ENCODE measurements at places on chromosomes 13 and 19. TPM values are rescaled to one million over a fixed set of nuclear protein-coding genes. Genes with fewer than 3 reads are reported as not detected.
A peak's percentile ranks its signal among the peaks of the same experiment; 100 is the strongest.

Gene SLC5A5
- not detected for total RNA-seq

Gene PRRG2
- total RNA-seq: 0.59 TPM

Gene SELENOV
- not detected for total RNA-seq

GRCh38 chr19:48553676-48554384 is 1.9 kb downstream of the SULT2B1 start:
- no peaks in the 10 kb centered on the region for H3K36me3 ChIP-seq
- no peak for DNase-seq
- H3K4me1 ChIP-seq: no peaks in the 10 kb centered on the region
- peaks cover 34% of the 10 kb centered on the region for H3K27me3 ChIP-seq
- no peak overlapping the region for H3K27ac ChIP-seq

GRCh38 chr19:51365965-51366388 is at the start of gene ETFB:
Gene ETFB (minus strand): TSS chr19:51366388. CDS start chr19:51366326, 62 bp downstream.
- peak within 1 kb of the TSS; percentile 77 for H3K4me3 ChIP-seq
- peak within 1 kb of the TSS; percentile 96 for H3K27ac ChIP-seq
- H3K36me3 ChIP-seq: no peaks in the 10 kb centered on the region

DNA sequence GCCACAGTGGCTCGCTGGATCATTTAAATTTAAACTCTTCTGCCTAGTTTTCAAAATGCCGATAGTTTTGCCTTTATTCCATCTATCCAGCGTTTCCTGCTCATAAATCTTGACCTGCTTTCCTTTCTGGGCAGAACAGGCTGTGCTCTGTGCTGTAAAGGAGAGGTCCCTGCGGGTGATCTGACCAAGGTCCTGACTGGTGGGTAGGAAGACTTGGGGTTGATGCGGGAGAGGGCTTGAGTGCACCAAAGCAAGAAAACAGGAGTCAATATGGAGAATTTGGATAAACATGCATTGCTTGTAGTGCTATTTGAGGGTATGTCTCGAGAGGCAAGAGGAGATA is 533.6 kb downstream of the MYO16 start:
- H3K36me3 ChIP-seq: no peaks in the 10 kb centered on the region
- H3K4me1 ChIP-seq: no peaks in the 10 kb centered on the region
- H3K4me3 ChIP-seq: no peak overlapping the region
- H3K27ac ChIP-seq: no peak overlapping the region
- DNase-seq: no peak

- peak overlapping the region; percentile 97 for H3K4me3 ChIP-seq
- peaks cover 22% of the 10 kb centered on the region for H3K4me1 ChIP-seq
- no peaks in the 10 kb centered on the region for H3K27me3 ChIP-seq
- peaks cover 5% of the 10 kb centered on the region for H3K36me3 ChIP-seq
Observed at GRCh38 chr19:16470541-16470910, 1.2 kb downstream of the EPS15L1 start.

GRCh38 chr13:21134475-21134874 is 41.9 kb downstream of the SKA3 start:
- no peak overlapping the region for H3K27ac ChIP-seq
- H3K4me3 ChIP-seq: no peak overlapping the region
- DNase-seq: no peak
- no peaks in the 10 kb centered on the region for H3K4me1 ChIP-seq

GRCh38 chr13:30736461-30737320 is 1.3 kb downstream of the ALOX5AP start:
- H3K27me3 ChIP-seq: peaks cover 3% of the 10 kb centered on the region
- H3K27ac ChIP-seq: no peak overlapping the region
- no peaks in the 10 kb centered on the region for H3K36me3 ChIP-seq
- no peak for DNase-seq
- no peak overlapping the region for H3K4me3 ChIP-seq

- H3K27me3 ChIP-seq: no peaks in the 10 kb centered on the region
- DNase-seq: no peak
- H3K4me1 ChIP-seq: no peaks in the 10 kb centered on the region
- no peaks in the 10 kb centered on the region for H3K36me3 ChIP-seq
Observed at GRCh38 chr13:76148374-76148773, 512.2 kb downstream of the LMO7 start.

DNA sequence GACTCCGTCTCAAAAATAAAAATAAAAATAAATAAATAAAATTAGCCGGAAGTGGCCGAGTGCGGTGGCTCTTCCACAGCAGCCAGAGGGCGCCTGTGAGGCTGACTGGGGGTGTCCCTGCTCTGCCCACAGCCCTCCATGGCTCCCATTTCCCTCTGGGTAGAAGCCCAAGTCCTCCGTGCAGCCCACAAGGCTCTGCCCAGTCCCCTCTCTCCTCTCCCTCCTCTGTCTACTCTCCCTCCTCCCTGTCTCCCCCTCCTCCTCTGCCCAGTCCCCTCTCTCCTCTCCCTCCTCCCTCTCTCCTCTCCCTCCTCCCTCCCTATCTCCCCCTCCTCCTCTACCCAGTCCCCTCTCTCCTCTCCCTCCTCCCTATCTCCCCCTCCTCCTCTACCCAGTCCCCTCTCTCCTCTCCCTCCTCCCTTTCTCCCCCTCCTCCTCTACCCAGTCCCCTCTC is 20.4 kb downstream of the MISP start:
- H3K27me3 ChIP-seq: no peaks in the 10 kb centered on the region
- peak; percentile 57 for DNase-seq
- H3K4me3 ChIP-seq: no peak overlapping the region
- H3K4me1 ChIP-seq: peaks cover 7% of the 10 kb centered on the region

GRCh38 chr19:46409191-46409590 is 4.2 kb downstream of the CCDC8 start:
- peaks cover 3% of the 10 kb centered on the region for H3K27me3 ChIP-seq
- H3K36me3 ChIP-seq: no peaks in the 10 kb centered on the region
- H3K4me1 ChIP-seq: peaks cover 75% of the 10 kb centered on the region
- no peak for DNase-seq
- no peak overlapping the region for H3K4me3 ChIP-seq

- no peaks in the 10 kb centered on the region for H3K36me3 ChIP-seq
- no peaks in the 10 kb centered on the region for H3K27me3 ChIP-seq
- no peak overlapping the region for H3K27ac ChIP-seq
- peaks cover 7% of the 10 kb centered on the region for H3K4me1 ChIP-seq
- H3K4me3 ChIP-seq: no peak overlapping the region
Observed at GRCh38 chr13:106529415-106530170, 5.9 kb downstream of the EFNB2 start.
